ENCODE measurements at places on chromosomes 1 and 21.

GRCh38 chr21:36792505-36792967, 93.6 kb downstream of the SIM2 start:
- no peak for DNase-seq

GRCh38 chr1:55957276-55957675, 622.1 kb downstream of the PLPP3 start:
- no peak for DNase-seq

- DNase-seq = no peak
Observed at GRCh38 chr1:228837817-228838716, 102.8 kb downstream of the RHOU start.

GRCh38 chr1:67888216-67889106, 55.2 kb upstream of the GNG12 start:
- DNase-seq = no peak

- DNase-seq = no peak
Observed at GRCh38 chr21:46095814-46096595, 1.9 kb upstream of the COL6A2 start.

DNA sequence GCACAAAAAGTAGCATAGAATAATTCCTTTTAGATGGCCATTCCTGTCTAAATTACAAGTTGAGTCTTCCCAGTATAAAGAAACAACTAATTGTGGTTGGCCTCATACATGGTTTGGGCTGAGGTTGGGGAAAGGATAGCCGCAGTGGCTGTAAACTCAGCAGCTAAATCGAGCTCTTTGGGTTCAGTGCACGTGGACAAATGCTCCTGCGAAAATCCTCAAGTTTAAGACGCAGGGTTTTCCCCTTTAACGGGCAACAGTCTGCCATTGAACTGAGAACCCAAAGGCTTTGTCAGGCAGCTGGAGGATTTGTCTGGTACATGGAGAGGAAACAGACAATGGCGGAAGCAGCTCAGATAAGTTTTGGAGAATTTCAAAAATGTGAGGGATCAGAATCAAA, 331.9 kb downstream of the TGFB2 start:
- no peak for DNase-seq

- DNase-seq = no peak
Observed at GRCh38 chr1:40789661-40790430, 6.3 kb downstream of the KCNQ4 start.

- no peak for DNase-seq
Observed at GRCh38 chr1:16077406-16078245, 4.2 kb upstream of the FAM131C start.
